ENCODE measurements at places on chromosomes 5 and 9. TPM values are rescaled to one million over a fixed set of nuclear protein-coding genes. Genes with fewer than 3 reads are reported as not detected.

DNA sequence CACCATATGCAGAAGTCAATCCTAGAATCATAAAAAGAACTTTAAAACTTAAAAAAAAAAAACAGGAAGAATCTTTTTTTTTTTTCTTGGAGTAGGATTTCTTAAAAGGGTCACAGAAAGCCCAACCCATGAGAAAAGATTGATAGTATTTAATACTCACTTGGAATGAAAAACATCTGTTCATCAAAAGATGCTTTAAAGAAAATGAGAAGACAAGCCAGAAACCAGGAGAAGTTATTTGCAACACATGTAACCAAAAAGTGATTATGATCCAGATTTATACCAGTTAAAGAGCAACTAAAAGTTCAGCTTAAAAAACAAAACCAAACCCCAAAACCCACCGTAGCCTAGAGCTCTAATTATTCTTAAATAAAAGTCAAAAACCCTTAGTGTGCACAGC lies 69.3 kb downstream of the TLE4 start:
- ATAC-seq: no peak

DNA sequence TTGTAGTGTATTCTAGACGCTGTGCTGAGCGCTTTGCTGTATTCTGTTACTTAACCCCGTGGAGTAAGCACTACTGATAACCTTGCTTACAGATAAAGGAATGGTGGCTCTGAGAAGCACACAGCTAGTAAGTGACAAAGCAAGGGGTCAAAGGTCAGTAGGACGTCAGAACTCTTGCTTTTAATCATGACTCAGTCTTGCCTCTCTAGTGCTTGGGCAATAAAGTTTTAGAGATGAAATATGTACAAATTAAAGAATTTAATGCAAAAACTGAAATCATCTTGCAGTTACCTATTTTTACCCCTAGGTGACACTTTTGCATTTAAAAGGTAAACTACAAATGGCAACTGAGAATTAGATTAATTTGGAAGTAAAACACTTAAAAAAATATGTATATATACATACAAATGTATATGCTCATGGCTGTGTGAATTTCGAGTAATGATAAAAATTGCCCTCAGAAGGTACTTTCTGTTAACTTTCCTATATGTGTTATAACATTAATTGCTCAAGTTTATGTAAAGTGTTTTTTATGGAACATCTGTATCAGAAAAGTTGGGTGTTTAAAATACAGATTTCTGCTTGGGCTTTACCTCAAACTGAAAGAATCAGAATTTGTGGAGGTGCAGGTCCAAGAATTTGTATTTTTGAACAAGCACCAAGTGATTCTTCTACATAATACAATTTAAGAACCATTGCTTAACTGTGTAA lies 175.1 kb upstream of the DAB2 start:
- ATAC-seq: peak; percentile 25

DNA sequence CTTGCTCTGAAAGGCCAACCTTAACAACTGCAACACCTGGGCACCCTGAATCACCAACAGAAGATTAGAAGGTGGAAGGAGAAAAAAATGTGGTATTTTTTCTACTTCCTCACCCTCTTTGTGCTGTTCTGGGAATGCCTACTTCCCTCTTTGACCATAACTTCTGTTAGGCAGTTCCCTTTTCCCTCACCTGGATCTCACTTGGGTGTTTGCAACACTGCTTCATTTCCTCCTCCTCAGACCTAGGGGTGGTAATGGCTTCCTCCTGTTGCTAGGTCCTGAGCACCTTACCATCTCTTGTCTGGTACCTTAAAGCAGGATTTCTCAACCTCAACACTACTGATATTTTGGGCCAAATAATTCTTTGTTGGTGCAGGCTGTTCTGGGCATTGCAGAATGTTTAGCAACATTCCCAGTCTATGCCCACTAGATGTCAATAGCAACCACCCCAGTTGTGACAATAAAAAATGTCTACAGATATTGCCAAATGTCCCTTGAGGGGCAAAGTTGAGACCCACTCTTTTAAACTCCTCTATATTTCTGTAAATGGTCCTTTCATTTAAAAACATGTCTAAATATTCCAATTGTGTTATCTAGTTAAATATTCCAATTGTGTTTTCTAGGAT lies 300.0 kb upstream of the VLDLR start:
- ATAC-seq: no peak

DNA sequence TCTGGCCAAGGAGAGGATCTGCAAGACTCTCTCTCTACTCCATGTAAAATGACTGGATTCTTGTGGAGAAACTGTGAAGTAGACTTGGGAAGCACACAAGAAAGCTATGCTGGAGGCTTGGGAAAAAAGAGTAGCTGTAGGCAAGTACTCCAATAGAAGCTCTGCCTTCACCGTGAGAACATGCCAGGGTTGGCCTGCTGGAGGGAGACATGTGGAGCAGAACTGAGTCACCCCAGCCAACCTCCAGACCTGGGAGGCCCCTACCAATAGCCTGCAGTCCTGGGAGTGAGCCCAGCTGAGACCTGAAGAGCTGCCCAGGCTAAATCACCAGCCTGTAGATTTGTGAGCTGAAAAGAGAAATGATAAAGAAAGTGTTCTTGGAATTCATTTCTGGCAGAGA lies 66.6 kb downstream of the DEPDC1B start:
- peak; percentile 63 for ATAC-seq

- ATAC-seq: peak; percentile 92
Measured at GRCh38 chr5:93800988-93801811, 59.8 kb upstream of the POU5F2 start.

Gene SLC31A1
- 22.2 TPM for total RNA-seq

Gene MLLT3
- total RNA-seq: 7.9 TPM

Gene SOHLH1
- total RNA-seq: not detected

Gene RNF183
- 4.2 TPM for total RNA-seq
